ENCODE measurements at places on chromosomes 7 and 10.

- peaks cover 59% of the 10 kb centered on the region for H3K27me3 ChIP-seq
- H3K4me3 ChIP-seq = no peak overlapping the region
These were observed 23.5 kb upstream of the C1QL3 start for GRCh38 chr10:16545116-16545736.

DNA sequence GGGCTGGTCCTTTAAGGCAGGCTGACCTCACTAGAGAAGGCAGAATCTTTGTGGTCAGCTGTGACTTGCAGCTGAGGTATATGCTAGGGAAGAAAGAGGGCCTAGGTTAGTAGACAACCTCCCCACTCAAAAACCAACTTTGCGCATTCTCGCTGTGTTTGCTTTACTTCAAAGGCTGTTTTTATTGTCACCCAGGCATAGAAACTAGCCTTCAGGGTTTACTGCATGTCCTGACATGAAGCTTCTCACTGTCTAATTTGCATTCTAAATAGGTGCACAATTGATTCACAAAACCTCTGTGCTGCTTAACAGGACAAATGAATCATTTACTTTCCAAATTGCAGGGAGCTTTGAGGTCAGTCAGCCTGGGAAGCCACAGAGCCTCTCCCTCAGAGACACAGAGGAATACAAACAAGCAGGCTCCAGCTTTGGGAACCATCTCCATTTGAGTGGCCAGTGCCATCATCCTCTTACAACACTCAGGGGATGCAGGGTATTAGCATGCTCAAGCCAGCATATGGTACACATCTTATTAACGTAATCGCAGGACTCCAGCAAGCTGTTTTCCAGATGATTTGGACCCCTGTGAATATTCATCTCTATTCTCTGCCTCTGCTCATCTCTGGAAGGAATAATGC lies 596.4 kb upstream of the GHITM start:
- H3K4me3 ChIP-seq = no peak overlapping the region
- no peaks in the 10 kb centered on the region for H3K36me3 ChIP-seq
- no peaks in the 10 kb centered on the region for H3K27me3 ChIP-seq
- no peaks in the 10 kb centered on the region for H3K4me1 ChIP-seq

DNA sequence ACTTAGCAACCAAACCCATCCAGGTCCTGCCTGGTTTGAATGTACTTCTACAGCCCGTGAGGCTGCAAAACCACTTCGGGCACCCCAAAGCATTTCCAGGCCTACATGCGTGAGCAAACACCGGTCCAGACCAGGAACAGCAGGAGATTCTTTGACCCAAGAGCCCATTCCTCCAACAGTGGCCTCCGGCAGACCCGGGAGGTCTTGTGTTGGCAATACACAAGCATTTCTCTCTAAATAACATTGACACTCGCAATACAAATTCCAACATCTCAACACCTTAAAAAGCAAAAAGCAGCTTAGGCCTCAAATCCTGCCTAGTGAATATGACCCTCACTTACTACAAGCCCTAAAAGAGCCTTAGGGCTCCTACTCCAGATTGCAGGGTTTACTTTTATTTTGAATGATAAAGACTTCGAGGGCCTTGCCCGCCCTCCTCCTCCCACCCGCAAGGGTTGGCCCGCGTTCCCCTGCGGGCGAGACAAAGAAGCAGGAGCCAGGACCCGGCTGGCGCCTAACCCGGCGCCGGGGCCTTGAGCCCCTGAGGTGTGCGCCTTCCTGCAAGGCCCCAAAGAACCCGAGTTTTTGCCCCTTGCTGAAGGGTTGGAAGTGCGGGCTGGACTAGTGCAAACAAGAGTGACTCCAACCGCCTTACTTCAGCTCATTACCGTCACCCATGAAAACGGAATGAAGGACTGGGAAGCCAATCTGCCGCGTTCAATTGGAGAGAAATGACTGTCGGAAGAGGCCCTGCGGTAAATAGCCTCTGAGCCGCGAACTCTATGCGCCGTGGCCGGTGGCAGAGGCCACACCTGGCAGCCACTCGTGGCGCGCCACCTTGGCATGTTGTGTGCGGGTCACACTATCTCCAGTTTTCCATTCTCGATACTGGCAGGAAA lies 3.4 kb upstream of the DLX6 start:
- H3K36me3 ChIP-seq = no peaks in the 10 kb centered on the region
- H3K27me3 ChIP-seq = peaks cover 80% of the 10 kb centered on the region
- no peak overlapping the region for H3K27ac ChIP-seq
- peaks cover 5% of the 10 kb centered on the region for H3K4me1 ChIP-seq
- H3K4me3 ChIP-seq = no peak overlapping the region

DNA sequence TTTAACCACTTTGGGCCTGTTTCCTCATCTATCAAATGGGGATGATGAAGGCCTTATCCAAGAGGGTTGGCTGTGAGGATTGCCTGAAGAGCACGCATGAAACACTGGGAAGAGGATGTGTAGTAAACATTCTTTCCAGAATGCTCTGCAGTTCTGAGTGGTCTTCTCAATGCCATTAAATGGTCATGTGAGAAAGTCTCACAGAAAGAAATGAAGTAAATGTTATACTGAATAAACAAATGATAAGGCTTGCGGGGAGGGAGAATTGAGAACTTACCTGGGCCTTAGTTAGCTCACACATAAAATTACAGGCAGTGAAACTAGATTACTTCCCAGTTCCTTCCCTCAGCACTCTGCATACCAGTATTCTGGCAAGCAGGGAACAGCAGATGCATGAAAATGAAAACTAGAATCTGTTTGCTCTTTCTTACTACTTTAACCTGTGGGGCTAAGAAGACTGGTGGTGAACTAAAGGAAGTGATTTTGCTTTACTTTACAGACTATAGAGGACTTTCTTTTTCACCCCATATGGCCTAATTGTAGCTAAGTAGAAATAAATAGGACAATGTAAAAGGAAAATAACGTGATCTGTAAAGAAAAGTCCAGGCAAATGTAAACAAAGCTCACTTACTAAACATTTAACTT lies 135.3 kb upstream of the CCDC6 start:
- H3K27ac ChIP-seq = no peak overlapping the region
- no peak overlapping the region for H3K4me3 ChIP-seq
- H3K36me3 ChIP-seq = peaks cover 12% of the 10 kb centered on the region
- peaks cover 7% of the 10 kb centered on the region for H3K4me1 ChIP-seq

- H3K36me3 ChIP-seq = no peaks in the 10 kb centered on the region
- no peak overlapping the region for H3K27ac ChIP-seq
- H3K4me3 ChIP-seq = no peak overlapping the region
- H3K27me3 ChIP-seq = peaks cover 36% of the 10 kb centered on the region
- H3K4me1 ChIP-seq = no peaks in the 10 kb centered on the region
These were observed 9.7 kb upstream of the ADCY1 start for GRCh38 chr7:45564485-45564884.

DNA sequence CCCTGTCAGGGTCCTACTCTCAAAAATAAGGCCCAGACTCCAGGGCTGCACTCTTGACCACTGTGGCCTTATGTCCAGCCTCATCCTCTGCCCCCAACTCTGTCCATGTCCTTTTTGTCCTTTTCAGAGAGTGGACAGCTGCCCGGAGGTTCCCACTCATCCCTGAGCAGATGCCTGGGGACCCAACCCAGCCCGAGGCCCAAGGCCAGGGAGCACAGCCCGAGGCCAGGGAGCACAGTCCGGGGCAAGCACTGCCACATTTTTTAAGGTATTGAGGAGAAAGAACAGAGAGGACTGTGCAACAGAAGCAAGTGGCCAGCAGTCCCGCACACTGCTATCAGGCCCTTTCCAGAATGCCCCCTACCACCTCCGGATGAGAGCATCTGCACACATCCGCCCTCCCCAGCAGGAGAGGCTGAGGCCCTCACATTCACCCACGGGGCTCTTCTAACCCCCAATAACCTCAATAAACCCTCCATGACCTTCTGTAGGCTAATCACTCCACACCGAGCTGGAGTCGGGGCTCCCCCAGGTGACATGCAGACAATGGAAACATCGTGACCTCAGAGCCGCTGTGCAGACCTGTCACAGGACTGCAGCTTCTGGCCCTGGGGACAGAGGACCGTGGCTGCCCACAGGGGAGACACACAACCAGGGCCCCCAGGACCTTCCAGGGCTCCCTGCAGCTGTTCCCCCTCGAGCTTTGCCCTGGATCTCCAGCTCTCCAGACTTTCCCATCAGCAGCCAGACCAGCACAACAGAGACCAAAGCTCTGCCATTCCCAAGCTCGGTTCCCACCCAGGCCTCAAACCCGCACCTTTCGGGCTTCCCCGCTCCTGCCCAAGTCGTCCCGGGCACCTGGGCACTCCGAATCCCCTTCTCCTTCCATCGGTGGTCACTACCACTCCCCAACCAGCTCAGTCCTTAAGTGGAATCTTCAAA lies 51.4 kb downstream of the CAMK2B start:
- no peaks in the 10 kb centered on the region for H3K4me1 ChIP-seq
- H3K27ac ChIP-seq = no peak overlapping the region
- no peaks in the 10 kb centered on the region for H3K36me3 ChIP-seq
- peaks cover 24% of the 10 kb centered on the region for H3K27me3 ChIP-seq

DNA sequence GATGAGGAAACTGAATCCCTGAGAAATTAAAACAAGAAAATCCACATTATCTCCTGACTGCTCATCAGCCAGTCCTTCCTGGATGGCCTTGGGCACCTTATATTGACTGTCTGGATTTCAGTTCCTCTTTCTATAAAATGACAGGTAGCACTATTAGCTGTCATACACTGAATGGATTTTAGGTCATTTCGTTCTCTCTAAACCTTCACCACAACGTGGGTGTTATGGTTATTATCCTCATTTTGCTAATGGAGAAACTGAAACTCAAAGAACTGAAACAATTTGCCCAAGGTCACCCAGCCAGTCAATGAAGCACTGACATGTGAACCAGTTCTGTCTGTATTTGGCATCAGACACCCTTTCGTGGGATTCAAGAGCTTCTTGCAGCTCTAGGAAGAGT lies 193.8 kb downstream of the CYP26A1 start:
- H3K27ac ChIP-seq = no peak overlapping the region
- H3K36me3 ChIP-seq = no peaks in the 10 kb centered on the region
- no peaks in the 10 kb centered on the region for H3K27me3 ChIP-seq
- H3K4me3 ChIP-seq = no peak overlapping the region

DNA sequence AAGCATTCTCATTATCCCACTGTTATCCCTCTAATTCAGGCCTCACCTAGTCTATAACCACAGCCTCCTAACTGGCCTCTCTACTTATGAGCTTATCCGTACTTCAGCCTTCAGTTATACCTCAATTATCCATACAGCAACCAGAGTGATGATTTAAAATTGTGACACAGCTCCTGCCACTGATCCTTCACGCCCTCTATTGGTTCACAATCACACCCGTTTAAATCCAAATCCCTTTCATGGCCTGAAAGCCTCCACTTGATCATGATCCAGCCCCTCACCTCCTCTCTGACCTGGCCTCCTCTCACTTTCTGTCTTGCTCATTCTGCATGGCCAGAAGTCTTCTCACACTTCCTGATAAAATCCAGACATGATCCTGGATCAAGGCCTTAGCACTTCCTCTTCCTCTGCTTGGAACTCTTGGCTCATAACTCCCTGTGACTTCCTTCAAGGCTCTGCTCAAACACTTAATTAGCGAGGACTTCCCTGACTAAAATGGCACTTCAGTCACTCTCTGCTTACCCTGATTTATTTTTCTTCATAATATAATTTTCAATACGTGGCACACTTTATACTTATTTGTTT lies 19.0 kb upstream of the TMEM26 start:
- H3K27me3 ChIP-seq = peaks cover 6% of the 10 kb centered on the region
- H3K4me3 ChIP-seq = no peak overlapping the region
- no peaks in the 10 kb centered on the region for H3K4me1 ChIP-seq
- H3K36me3 ChIP-seq = no peaks in the 10 kb centered on the region

DNA sequence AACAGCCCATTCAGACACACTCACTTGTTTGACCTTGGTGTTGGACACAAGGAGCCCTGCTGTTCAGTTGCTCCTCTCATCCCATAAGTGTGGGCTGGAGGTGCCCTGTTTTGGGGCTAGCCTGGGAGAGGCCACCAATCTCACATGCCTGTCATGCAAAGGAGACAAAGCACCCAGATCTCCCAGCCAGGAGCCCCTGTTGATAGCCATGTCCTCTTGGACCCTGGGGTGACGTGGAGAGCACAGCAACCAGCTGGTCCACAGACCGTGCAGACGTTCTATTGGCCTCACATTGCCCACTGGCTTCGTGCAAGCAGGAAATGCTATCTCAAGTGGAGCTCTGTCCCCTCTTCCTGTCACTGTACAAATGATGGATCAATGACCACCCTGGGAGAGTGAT lies 240.8 kb downstream of the RPS24 start:
- no peak overlapping the region for H3K27ac ChIP-seq
- DNase-seq = no peak
- H3K36me3 ChIP-seq = no peaks in the 10 kb centered on the region
- peaks cover 42% of the 10 kb centered on the region for H3K27me3 ChIP-seq
- peaks cover 2% of the 10 kb centered on the region for H3K4me1 ChIP-seq
- no peak overlapping the region for H3K4me3 ChIP-seq

- H3K36me3 ChIP-seq = no peaks in the 10 kb centered on the region
- H3K4me3 ChIP-seq = peak overlapping the region; percentile 82
- peaks cover 22% of the 10 kb centered on the region for H3K4me1 ChIP-seq
These were observed 1.7 kb upstream of the SH2B2 start for GRCh38 chr7:102284891-102285539.

GRCh38 chr7:82598958-82599357 lies 155.4 kb upstream of the CACNA2D1 start:
- no peak overlapping the region for H3K4me3 ChIP-seq
- H3K4me1 ChIP-seq = no peaks in the 10 kb centered on the region
- H3K36me3 ChIP-seq = no peaks in the 10 kb centered on the region
- no peak for DNase-seq

GRCh38 chr7:151754142-151754590 lies 122.7 kb downstream of the PRKAG2 start:
- no peak for DNase-seq
- peaks cover 21% of the 10 kb centered on the region for H3K4me1 ChIP-seq
- H3K27me3 ChIP-seq = no peaks in the 10 kb centered on the region
- H3K4me3 ChIP-seq = no peak overlapping the region
- H3K27ac ChIP-seq = no peak overlapping the region
- H3K36me3 ChIP-seq = peaks cover 2% of the 10 kb centered on the region
